Cerebellar cortex (tissue), 1 donor: ENCODE measurements at places on chromosomes 11 and 22.

GRCh38 chr22:40567106-40567505 is 69.4 kb downstream of the MRTFA start:
- DNase-seq: no peak

DNA sequence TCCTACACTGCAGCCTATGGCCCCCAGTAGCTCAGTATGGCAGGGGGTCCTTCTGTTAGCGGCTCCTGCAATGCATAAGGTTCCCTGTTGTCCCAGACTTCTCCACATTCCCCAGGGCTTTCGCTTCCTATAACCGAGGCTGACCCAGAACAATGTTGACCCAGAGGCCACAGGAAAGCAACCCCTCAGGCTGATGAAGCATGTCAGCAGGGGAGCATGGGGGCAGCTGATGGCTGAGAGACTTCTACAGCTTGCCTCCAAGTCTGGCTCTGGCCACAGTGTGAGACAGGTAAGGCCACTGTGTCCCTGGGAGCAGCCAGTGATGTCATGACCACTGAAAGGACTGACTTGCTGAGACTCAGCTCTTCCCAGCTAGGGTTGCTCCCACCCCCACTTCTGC is 12.5 kb upstream of the PPFIBP2 start:
- DNase-seq: no peak

GRCh38 chr11:62806611-62807121 is 1.4 kb upstream of the NXF1 start:
- DNase-seq: no peak

- peak; percentile 56 for DNase-seq
Measured at GRCh38 chr11:66881927-66882452, 25.1 kb downstream of the LRFN4 start.

GRCh38 chr11:23021287-23021863 is 161.1 kb upstream of the CCDC179 start:
- DNase-seq: no peak

DNA sequence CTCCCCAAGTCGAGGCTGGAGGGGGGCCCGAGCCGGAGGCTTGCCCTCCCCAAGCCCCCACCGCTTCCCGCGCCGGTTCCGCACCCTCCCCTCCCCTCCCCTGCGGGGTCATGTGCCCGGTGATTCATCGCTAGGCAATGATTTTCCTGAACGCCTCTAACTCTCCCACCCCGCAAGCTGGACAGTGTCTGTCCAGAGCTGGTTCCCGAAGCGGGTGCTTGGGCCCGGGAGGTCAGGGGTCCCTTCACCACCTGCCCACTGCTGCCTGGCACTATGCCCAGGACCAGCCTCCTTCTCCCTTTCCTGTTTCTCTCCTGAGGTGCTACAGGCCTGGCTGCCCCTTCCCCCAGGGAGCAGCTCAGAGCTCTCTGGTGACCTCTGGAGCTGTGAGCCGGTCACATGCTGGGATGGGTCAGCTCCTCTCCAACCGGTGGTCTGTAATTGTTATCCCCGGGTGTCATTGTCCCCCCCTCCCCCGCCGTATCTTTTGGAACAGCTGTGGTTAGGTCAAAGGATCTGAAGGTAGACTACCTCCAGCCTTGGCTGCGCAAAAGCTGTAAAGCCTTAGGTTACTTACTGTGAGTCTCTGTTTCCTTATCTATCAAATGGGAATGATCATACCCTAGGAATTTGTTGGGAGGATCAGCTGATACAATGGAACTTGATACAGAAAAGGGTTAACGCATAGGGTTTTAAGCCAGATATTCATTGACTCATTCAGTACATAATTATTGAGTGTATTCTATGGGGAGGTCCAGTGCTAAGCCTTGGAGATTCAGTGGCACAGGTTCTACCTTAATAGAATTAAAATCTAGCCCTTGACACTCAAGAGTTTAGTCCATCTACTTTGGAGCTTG is 753 bp downstream of the STX3 start:
- DNase-seq: peak; percentile 56

GRCh38 chr11:132094598-132094997 is 724.2 kb downstream of the NTM start:
- no peak for DNase-seq

DNA sequence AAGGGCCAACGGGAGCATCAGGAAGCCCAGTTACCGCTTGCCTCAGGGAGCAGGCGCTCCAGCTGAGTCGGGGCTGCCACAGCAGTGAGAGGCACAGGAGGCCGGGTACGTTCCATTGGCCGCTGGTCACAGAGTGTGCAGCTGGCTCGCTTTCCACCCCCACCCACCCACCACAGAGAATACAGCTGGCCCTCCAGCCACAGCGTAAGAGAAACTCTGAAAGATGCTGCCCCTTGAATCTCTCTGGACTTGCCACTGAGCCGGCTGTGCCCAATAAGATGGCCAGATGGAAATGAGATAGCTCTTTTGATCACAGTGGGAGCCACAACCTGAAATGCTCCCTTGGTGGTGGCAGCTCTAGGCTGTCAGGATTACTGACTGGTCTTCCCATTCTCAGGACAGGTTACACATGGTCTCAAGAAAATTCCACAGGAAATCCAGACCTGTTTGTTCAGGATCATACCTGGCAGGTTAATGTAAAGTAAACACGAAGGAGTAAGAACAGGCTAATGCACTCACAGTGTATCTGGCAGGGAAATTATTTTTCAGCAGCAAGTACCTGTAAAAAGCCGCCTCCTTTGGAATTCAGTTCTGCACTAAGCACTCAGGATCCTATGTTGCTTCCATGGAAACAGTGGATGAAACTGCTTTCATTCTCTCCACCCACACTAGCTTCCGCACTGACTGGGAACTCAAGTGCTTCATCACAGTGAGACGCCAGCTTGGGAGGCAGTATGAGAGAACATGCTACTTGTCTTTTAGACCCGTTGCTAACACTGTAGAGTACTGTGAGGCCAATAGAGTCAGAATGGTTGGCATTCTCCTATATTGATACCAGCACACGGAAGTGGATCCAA is 16.5 kb downstream of the SIAE start:
- no peak for DNase-seq

DNA sequence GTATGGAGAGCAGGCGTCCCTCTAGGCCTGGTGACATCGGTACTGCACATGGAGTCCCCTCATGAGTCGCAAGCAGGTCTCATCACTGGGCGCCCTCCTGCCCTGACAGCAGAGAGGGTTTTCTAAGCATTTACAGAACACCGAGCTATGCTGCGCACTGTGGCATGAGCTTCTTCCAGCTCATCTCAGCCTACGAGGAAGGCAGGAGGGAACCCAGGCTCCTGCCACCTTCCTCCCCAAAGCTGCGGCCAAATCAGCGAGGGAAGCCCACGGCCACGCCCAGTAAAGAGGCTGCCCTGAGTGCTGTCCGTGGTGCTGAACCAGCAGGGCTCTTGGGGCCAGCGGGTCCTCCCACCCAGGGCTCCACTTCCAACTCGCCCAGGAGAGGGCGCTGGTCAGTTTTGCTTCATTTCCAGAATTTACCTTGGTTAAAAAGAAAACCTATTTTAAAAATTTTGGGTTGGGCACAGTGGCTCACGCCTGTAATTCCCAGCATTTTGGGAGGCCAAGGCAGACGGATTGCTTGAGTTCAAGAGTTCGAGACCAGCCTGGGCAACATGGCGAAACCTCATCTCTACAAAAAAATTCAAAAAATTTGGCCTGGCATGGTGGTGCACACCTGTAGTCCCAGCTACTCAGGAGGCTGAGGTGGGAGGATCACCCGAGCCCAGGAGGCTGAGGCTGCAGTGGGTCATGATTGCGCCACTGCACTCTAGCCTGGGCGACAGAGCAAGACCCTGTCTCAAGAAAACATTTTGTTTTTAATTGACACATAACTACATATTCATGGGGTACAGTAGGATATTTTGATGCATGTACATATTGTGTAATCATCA is 34.2 kb downstream of the PHF21B start:
- peak; percentile 57 for DNase-seq

- DNase-seq: no peak
Measured at GRCh38 chr11:9594267-9595046, 21.0 kb downstream of the WEE1 start.

DNA sequence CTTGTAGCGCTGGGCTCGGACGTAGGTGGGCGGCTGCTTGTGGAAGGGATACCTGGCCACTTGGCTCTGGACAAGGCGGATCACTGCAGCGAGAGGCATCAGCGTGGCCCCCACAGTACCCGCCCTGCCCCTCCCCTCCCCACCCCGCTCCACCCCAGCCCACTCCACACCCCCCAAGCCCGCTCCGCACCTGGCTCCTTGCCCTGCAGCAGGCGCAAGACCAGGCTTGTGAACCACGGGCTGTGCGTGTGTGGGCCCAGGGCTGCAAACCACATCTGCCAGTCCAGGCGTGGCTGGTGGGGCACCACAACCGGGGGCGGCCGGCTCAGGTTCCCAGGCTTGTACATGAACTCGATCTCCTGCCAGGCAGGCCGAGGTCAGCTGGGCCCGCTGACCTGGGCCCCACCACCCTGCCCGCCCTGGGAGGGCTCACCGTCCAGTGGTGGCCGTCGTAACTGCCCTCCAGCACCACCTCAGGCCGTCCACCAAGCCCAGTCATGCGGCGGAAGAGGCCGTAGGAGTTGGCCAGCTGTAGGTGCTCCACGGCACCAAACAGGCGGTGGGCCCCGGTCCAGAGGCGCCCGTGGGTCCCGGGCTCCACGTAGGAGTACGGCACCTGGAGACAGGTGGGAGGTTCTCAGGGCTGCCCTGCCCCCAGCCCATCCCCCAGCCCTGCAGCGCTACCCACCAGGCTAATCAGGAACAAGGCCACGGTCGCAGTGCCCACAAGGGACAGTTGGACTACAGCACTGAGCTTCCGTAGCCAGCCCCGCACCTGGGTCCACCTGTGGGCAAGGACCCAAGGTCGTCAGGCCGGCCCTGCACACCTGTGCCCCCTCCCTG is 2.9 kb downstream of the LMF2 start:
- DNase-seq: no peak

GRCh38 chr11:116791002-116791812 is 472 bp downstream of the APOA5 start:
- peak; percentile 81 for DNase-seq

GRCh38 chr11:72569966-72570892 is 104.0 kb downstream of the PDE2A start:
- no peak for DNase-seq

DNA sequence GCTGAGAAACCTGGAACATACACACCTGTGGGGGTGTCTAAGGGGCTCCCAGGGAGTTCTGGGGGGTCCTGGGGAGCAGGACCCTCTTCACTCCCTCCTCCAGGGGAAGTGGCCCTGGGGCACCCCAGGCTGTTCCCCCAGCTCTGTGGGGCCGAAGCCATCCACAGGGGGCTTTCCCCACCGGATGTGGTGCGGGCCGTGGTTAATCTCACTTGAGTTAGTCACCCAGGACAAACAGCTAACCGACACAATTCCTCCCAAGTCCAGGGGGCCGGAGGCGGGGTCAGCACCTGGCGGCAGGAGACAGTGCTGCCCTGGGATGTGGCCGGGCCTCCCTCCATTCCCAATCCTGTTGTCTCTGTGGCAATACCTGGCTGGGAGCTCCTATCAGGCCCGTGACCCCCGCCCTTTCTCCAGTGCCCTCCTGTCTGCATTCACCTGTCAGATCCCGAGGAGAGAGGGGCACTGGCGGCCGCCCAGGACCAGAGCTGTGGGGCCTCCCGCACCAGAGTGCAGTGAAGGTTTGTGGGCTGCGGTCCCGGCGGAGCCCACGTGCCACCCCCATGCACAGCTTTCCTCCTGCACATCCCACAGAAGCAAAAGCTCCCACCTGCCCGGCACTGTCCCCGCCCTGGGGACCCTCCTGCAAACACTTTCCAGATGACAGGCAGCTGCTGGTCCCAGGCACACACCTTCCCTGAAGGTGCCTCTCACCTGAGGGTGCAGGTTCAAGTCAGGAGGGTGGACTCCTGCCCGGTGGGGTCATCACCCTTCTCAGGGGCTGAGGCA is 5.2 kb upstream of the MUC5AC start:
- DNase-seq: no peak

DNA sequence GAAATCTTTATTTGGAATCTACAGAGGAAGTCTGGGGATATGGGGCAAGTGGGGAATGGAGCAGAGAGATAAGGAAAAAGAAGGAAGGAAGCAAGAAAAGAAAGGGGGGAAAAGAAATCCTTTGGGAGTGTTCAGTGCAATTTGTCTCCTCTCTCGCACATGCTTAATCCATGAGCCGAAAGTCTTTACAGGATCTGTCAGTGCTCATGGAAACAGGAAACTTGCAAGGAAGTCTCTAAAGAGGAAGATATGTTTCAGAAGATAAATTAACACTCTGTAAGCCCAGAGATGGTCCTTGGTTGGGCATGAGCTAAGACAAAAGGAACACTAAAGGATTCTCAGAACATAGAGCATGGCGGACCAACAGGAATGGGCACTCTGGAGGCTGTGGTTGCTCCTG is 47.9 kb upstream of the FLI1 start:
- no peak for DNase-seq

DNA sequence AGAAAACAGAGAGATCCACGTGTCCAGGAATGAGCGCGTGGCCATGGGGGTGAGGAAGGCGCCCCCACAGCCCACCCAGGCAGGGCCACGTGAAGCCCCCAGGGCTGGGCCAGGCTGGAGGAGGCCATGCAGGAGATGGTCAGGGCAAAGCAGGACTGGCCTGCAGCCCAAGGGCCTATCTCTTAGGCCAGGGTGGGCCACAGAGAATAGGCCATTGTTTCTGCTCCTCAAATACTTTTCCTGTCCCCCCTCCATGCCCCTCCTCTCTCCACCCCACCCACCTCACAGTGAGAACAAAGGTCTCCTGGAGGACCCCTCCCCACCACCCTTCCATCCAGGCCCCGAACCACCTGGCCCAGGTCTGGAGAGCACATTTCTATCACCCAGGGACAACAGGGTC is 8.3 kb upstream of the CDC42EP1 start:
- DNase-seq: no peak

- no peak for DNase-seq
Measured at GRCh38 chr11:117792241-117792640, 4.8 kb downstream of the DSCAML1 start.

GRCh38 chr22:17924735-17925364 is 99.5 kb downstream of the MICAL3 start:
- DNase-seq: peak; percentile 53

- no peak for DNase-seq
Measured at GRCh38 chr11:103488031-103488461, 378.8 kb downstream of the DYNC2H1 start.

GRCh38 chr11:73333640-73334383 is 25.7 kb downstream of the ARHGEF17 start:
- peak; percentile 31 for DNase-seq

- no peak for DNase-seq
Measured at GRCh38 chr11:96199563-96200025, 143.4 kb downstream of the MAML2 start.
